ENCODE measurements at places on chromosomes 2 and 18. TPM values are rescaled to one million over a fixed set of nuclear protein-coding genes. Genes with fewer than 3 reads are reported as not detected.

TRIM43 gene
- not detected for polyA plus RNA-seq

SALL3 gene
- not detected for polyA plus RNA-seq

GCKR gene
- polyA plus RNA-seq, result 0.28 TPM

- DNase-seq, result no peak
These were observed 100.3 kb downstream of the TTC32 start for GRCh38 chr2:19801367-19802080.

DNA sequence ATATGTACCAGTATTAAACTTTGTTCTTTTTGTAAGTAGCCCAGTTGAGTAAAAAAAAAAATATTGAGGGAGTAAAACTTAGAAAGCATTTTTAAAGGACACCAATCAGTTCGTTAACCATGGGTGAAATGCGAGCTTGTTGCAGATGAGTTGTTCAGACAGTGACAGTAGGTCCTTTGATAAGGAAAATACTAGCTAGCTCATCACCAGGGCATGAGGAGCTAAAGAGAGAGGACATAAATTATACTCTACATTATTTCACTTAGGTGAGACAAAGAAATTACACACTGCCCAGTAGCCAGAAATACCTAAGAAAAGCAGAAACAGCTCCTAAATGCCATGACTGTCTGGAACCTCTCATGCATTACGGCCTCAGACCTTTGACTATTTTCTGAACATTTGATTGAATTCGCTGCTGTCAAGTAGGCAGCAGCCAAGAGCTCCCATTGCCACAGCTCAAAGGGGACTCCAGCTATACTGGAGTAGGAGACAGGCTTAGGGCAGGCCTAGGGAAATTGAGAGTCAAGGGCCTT lies 2.6 kb upstream of the HNRNPLL start:
- DNase-seq, result no peak

- DNase-seq, result no peak
These were observed 86.9 kb downstream of the KCTD1 start for GRCh38 chr18:26461405-26461804.

- DNase-seq, result no peak
These were observed 608 bp upstream of the VPS4B start for GRCh38 chr18:63422864-63423304.

GRCh38 chr2:208192611-208193236 lies 2.9 kb upstream of the C2orf80 start:
- DNase-seq, result no peak

DNA sequence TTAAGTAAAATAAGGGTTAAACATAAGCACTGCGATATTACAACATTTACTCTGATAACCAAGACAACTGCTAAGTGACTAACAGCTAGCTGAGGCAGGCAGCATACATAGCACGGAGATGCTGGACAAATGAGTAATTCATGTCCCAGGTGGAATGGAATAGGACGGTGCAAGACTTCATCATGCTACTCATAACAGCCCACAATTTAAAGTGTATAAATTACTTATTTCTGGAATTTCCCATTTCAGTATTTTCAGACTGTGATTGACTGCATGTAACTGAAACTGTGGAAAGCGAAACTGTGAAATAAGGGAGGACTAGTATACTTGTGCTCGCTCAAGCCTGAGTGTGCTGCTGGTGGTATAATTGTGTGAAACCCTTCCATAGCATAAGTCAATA lies 12.9 kb downstream of the IER3IP1 start:
- no peak for DNase-seq

DNA sequence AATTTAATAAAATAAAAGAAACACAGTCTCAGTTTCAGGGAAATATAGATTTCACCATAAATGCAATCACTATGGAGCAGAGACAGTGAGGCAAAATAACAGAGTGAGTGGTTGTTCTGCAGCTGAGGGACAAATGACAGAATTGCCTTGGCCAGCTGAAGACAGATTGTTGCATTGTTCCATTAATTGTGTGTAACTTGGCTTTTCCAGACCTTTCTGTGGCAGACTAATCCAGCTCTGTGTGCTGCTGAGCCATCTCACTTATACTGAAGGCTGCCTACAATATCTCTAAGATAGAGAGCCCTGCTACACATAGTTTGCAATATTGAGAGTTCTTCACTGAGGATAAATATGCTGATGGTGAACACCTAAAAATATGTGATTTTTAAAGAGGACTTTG lies 11.5 kb downstream of the LRRTM1 start:
- no peak for DNase-seq

GRCh38 chr18:76323891-76324290 lies 171.2 kb downstream of the ZNF516 start:
- DNase-seq, result no peak

DNA sequence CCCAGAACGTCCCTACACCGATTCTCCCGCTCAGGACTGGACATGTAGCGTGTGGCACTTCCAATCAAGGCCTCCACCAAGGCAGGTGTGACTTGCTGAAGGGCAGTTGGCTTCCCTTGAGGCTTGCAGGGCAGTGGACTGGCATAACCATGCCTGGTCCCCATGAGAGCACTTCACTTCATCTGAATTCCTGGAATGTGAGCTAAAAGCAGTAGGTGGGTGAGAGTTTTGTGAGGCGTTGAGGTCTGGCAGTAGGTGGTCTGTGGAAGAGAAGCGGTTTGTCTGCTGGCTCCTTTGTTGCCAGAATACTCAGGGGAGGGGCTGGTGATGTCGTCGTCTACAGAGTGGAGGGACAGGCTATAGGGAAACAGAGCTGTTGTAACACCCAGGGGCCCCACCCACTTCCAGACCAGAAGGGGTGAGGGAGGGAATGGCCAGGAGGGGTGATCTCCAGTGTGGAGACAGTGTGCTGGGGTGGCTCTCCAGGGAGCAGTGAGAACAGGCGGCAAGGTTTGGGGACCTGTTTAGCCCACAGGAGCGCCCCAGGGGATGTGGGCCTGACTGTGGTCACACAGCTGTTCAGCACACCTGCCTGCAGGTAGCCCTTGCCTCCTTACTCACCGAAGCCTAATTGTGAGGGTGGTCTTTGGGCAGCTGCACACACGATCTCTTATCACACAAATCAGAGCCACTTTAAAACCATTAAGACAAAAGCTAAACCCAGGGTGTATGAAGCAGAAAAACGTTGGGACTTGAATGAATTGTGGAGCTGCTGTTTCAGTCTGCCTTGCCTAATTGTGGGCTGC lies 21.5 kb upstream of the ALKAL2 start:
- no peak for DNase-seq

DNA sequence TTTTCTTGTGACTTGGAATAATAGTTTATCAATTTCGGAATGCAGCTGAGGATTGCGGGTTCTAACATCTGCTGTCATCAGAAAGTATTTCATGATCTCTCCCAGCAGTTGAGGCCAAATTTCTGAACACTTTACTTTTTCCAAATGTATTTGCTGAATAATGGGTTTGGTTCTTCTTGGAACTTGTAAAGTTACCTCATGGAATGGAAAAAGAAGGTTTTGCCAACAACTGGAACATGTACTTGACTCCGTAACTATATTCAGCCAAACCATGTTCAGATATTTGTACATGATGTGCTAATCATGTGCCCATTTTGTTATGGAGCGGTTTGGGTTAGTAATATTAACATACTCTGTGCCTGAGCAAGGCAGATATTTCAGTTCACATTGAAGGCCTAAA lies 119.6 kb downstream of the LCLAT1 start:
- no peak for DNase-seq

DNA sequence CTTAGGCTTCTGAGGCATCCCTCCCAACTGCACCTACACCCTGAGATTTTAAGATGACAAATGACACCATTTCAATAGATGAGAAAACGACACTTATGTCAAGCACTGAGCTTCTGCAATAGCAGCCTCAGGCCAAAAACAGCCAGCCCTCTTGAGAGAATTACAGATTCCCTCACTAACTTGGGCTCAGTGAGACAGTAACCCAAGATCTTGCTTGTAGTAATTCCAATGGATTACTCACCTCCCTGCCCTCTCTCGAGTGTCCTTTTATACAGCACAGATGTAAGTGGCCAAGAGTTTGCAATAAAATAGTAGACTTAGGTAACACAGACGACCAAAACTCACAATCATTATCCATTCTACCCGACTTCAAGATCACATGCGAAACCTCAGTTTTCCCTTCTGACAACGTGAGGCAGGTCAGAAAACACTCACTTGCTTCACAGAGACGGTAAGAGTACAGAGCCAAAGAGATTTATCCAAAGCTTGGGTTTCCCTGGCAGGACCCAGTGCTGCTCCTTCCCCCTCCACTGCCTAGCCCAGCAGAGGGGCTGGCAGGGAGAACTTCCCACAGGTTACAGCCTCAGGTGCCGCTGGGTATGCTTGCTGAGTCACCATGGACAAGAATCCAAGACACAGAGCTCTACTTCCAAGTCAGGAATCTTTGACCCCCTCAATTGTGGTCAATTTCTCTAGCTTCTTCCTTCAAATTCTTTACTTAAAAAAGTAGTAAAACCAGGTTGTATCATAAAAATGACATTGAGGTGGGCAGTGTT lies 181.4 kb downstream of the MYO5B start:
- DNase-seq, result no peak

DNA sequence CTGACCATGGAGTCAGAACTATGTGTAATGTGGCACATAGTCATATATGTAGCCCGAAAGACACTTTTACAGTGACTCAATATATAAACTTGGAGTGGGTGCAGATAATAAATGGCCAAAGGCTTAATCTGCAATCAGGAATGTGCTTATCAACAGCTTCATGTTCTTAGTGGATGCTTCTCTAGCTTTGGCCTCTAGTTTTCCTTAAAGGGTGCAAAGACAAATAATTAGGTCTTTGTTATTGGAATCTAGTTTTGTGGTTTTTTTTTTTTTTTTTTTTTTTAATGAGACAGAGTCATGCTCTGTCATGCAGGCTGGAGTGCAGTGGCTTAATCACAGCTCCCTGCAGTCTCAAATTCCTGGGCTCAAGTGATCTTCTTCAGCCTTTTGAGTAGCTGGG lies 625.6 kb downstream of the EPHA4 start:
- DNase-seq, result no peak

DNA sequence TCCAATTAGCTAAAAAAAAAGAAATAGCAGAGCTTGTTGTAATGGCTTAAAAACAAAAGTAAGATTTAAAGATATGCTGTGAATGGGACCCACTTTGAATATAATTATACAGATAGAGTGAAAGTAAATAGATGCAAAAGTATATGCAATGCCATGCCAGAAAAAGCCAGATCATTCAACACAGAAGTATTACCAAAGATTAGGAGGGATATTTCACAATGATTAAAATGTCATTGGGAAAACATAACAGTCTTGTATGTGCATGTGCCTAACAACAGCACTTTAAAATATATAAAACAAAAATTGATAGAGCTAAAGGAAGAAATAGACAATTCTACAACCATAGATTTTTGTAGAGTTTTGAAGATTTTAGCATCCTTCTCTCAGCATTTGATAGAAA lies 19.9 kb upstream of the SIGLEC15 start:
- no peak for DNase-seq

GRCh38 chr18:66900837-66901236 lies 296.9 kb upstream of the CDH19 start:
- DNase-seq, result no peak

GRCh38 chr2:30486655-30487054 lies 39.6 kb downstream of the LCLAT1 start:
- DNase-seq, result no peak

GRCh38 chr2:25505622-25506021 lies 163.9 kb upstream of the DNMT3A start:
- no peak for DNase-seq

DNA sequence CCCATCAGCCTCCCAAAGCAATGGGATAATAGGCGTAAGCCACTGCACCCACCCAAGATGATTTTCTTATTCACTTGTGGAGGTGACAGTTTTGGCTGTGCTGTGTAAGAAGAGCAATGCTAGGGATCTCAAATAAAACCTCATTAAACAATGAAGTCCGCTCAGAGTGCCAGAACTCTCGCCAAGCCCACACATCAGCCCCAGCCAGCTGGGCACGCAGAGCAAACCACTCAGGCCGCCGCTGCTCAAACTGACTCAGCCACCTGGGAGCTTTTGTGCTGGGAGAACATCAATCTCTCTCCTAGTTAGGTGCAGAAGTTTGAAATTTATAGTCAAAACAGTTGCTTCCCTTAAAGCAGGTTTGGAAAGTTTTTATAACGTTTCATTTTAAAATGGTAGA lies 47.6 kb downstream of the RNF152 start:
- no peak for DNase-seq

DNA sequence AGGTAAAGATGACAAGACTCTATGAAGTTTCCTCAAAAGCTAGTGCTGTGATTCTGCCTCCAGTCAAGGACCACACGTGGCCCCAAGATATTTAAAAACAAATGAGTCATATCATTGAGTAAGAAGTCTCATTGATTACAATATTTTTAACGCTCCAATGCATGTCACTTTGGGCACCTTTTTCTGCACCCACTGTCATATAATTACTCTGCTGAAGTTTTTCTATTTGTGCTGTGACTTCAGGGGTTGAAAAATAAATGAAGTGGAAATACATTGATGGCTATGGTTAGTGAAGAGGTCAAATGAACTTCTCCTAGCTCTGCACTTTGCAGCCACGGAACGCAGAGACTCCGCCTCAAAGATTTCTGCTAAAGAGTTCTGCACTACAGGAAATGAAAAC lies 344.3 kb upstream of the KYNU start:
- no peak for DNase-seq

- peak; percentile 57 for DNase-seq
These were observed at the start of gene HOXD1 for GRCh38 chr2:176187899-176188773. TSS of gene HOXD1 (plus strand) at chr2:176188668. CDS start at chr2:176188802, 134 bp downstream.

DNA sequence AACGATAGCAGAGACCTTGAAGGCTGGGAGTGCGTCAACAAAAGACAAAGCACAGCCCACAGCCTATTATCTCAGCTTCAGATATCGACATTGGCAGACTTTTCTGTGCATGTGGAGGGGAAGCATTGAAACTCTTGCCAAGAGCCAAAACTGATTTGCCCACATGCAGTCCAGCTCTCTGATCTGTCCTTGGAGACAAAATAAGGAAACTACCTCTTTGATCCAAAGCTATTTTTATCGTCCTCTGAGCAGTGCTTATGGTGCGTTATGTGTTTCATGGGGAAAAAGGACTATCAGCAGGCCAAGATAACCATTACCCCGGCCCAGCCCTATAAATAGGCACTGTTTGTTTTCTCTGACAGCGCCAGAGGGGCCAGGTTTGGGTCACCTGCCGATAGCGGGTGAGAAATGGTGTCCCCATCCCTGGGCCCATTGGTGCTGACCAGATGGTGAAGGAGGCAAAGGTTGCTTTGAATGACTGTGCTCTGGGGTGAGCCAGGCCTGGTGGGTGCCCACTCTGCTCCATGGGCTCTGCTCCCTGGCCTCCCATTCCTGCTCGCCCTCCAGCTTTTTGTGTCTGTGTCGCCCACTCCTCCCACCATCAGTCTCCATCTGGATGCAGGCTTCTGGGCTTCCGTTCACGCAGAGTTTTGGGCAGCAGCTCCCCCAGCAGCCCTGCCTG lies 176.1 kb upstream of the HS6ST1 start:
- peak; percentile 78 for DNase-seq

- no peak for DNase-seq
These were observed 1471.8 kb downstream of the LRP1B start for GRCh38 chr2:140658760-140659692.

GRCh38 chr2:65026704-65027464 lies 29.3 kb upstream of the CEP68 start:
- DNase-seq, result no peak

GRCh38 chr18:55932675-55933074 lies 344.7 kb upstream of the TCF4 start:
- DNase-seq, result no peak

Data from lung (tissue), 17 donors.